ENCODE measurements at places on chromosomes 5 and 9. TPM values are rescaled to one million over a fixed set of nuclear protein-coding genes. Genes with fewer than 3 reads are reported as not detected.

- DNase-seq, result no peak
Measured at GRCh38 chr9:119181561-119181960, 187.7 kb downstream of the BRINP1 start.

DNA sequence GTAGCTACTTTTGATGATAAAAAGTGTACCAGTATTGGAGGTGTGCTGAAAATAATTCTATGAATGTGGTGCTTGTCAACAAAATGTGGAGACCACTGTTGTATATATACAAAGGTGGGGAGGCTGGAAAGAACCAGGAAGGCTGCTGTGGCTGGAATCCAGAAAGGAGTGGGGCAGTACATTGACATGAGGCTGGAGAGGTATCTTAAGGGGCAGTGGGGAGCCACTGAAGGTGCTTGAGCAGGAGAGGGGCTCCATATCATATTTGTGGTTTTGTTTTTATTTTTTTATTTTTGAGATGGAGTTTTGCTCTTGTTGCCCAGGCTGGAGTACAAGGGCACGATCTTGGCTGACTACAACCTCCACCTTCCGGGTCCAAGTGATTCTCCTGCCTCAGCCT is 87.9 kb upstream of the NEURL1B start:
- no peak for DNase-seq

DNA sequence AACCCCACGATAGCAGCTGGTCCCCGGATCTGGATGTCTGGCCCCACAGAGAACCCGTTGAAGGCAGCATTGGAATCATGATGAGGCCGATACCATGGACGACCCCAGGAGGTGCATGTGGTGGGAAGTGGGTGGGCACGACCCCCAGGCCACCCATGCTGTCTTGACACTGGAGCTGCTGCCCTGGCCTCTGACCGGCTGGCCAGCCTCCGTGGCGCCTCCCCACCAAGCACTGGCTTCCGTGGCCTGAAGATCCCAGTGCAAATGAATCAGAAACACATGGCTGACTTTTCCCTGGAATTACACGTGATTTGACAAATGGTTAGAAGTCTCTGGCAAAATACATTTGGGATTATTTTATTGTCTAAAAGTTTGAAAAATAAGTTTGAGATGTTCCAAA is 259.0 kb upstream of the IRX1 start:
- DNase-seq, result no peak

DNA sequence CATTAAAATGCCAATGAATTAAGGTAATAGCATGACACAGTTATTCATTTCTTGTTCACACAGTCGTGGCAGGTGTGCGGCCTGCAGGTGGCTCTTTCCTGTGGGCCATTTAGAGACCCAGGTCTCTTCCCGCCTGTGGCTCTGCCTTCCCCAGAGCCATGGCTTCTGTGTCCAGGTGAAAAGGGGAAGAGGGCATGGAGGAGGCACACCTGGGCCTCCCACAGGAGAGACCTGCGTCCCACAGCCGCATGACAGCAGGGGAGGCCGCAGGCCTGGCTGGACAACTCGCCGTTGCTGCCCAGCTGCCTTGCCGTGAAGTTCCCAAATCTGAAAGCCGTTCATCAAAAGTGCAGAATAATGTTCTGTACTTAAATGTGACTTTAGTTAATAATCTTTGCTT is 14.4 kb upstream of the PLEKHG4B start:
- no peak for DNase-seq

- DNase-seq, result peak; percentile 57
Measured at GRCh38 chr9:9790216-9790872, 822.5 kb downstream of the PTPRD start.

GRCh38 chr9:107269254-107269653 is 13.8 kb upstream of the RAD23B start:
- DNase-seq, result no peak

DNA sequence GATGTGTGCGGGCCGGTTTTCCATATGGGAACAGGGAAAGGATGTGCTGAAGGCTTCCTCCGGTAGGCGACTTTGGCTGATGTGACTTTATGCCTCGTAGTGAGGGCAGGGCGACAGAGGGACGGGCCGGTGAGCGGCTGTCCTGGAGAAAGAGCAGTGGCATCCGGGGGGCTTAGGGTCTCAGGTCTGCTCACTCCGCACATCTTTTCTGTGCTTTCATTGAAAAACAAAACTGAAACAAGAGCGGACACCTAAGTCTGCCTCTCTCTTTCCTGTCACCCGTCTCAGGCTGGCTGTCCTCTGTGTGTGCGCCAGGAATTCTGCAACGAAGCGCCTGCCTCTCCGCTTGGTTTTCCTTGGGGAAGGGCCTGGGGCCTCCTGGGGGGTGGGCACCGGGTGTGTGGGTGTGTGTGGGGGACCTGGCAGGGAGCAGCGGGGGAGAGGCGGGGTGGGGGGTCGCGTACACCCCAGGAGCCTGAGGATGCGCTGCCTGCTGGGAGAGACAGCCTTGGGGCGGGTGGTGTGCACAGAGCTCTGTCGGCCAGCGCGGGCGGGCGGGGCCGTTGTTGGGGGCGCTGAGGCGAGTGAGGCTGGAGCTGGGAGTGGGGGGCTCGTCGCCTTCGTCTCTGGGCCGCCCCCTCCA is 580 bp upstream of the PRRX2 start:
- peak; percentile 32 for DNase-seq

GRCh38 chr9:36031774-36032555 is 4.7 kb upstream of the RECK start:
- DNase-seq, result no peak

DNA sequence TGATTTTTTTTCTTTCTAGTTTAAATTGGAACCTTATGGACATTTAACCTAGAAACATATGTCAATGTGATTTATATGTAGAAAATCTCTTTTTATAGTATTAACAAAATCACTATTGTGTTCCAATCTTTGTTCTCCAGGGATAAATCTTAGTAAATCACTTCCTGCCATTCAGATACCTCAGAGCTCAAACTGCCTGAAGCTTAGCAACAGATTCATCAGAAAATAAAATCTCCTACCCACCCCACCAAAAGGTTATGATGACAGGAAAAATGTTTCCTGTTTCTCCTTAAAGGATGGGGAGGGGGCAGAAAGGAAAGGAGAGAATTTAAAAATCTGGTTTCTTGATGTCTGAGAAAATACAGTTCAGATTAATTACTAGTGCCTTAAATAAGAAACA is 105.0 kb upstream of the TUT7 start:
- no peak for DNase-seq

- no peak for DNase-seq
Measured at GRCh38 chr5:137989419-137989818, 43.5 kb downstream of the FAM13B start.

DNA sequence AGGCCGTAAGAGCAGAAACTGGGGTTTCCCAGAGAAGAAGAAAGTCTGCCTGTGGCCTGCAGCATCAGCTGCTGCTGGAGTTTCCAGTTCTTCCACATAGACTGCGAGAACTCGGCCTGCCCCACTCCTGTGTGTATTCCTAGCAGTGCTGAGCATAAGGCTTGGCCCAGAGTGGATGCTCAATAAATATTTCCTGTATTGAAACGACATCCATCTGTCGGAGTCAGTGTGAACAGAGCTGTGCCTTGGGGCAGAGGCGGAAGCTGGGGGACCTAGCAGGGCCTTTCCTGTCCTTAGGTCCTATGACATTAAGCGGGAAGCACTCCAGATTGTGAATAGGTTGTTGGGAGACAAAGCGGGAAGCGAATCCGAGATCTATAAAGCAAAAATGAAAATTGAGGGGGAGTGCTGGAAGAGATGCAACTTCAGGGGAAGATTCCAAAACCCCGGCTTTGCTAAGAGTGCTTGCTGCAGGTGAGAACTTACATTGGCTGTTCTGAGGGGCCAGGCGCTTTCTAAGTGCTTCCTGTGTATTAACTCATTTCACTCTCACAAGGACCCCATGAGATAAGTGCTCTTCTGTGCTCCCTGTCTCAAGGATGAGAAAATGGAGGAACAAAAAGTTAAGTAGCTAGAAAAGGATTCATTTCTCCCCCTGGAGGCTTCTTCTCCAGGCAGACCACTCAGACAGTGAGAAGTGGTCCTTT is 76.1 kb upstream of the CXCL14 start:
- DNase-seq, result no peak

GRCh38 chr5:98535901-98536300 is 237.6 kb upstream of the RGMB start:
- DNase-seq, result no peak

DNA sequence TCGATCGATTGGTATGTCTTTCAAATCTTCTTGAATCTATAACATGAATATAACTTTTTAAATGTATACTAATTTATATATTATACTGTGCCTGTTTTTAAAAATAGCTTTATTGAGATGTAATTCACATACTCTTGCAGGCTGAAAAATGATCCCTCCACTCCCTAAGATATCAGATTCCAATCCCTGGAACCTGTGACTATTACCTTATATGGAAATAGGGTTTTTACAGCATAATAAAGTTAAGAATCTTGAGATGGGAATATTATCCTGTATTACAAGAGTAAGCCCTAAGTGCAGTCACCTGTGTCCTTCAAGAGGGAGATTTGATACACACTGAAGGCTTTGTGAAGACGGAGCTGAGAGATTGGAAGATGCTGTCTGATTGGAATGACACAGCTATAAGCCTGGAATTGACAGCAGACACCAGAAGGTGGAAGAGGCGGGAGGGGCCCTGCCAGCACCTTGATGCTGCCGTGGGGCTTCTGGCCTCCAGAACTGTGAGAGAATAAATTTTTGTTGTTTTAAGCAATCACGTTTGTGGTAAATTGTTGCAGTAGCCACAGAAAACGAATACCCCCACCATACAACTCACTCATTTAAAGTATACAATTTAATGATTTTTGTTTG is 161.3 kb downstream of the RMI1 start:
- DNase-seq, result peak; percentile 30

DNA sequence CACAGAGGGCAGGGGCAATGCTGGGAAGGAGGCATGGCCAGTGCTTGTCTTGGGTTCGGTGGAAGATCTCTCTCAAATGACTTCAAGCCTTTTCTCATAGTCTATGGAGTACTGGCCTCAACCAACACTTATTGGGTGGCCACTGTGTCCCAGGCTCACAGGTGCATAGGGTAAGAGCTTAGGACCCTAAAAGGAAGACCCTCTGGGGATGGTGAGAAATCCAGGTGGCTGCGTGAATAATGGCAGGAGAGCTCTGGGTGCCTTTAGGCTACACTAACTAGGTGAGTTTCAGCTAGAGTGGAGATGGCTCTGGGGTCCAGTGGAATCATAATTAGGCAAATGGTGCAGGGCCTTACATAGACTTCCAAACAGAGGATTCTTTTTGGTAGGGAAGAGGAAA is 9.9 kb downstream of the STC2 start:
- DNase-seq, result no peak

GRCh38 chr5:174189654-174190541 is 144.4 kb downstream of the NSG2 start:
- peak; percentile 19 for DNase-seq

DNA sequence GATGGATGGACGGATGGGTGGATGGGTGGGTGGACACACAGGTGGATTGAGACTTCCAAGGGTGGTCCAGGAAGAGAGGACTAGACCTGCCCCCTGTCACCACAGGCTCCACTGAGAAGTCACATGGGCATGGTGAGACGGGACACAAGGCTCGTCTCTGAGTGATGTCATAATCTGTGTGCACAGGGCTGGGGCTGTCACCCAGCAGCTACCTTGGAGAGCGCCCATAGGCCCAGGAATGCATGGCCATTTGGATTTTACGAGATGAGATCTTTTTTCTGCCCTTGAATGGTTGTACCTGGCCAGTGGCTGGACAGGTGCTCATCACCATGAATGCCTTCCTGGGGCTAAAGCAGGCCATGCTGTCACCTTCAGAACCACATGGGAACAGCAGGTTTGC is 3.1 kb downstream of the OLFM1 start:
- no peak for DNase-seq

- no peak for DNase-seq
Measured at GRCh38 chr5:142461028-142461590, 136.3 kb upstream of the SPRY4 start.

- no peak for DNase-seq
Measured at GRCh38 chr9:89648247-89649000, 43.6 kb downstream of the GADD45G start.

- DNase-seq, result peak; percentile 72
Measured at GRCh38 chr5:59893429-59894227, at the start of gene PDE4D. PDE4D (minus strand) TSS chr5:59893726.

DNA sequence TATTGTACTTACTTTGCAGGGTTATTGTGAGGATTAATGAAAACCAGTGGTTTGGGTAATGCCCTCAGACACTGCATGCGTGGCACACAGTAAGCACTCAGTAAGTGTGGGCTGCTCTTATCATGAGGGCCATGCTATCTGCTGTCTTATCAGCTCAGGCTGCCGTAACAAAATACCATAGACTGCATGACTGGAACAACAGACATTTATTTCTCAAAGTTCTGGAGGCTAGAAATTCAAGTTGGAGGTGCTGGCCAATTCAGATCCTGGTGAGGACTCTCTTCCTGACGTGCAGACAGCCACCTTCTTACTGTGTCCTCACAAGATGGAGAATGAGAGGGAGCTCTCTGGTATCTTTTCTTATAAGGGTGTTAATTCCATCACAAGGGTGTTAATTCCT is 23.9 kb upstream of the SH3PXD2B start:
- no peak for DNase-seq

FCN1 gene
- not detected for total RNA-seq

UNC5A gene
- total RNA-seq, result 5.6 TPM

RC3H2 gene
- 71.7 TPM for total RNA-seq

PGM5 gene
- not detected for total RNA-seq

VCAN gene
- 152 TPM for total RNA-seq

CAMK4 gene
- 33.7 TPM for total RNA-seq

LCP2 gene
- not detected for total RNA-seq

SNAPC3 gene
- 104 TPM for total RNA-seq

KCNN2 gene
- total RNA-seq, result 2.3 TPM

SVEP1 gene
- total RNA-seq, result 0.10 TPM

SPINK6 gene
- total RNA-seq, result not detected

All from glutamatergic neuron (in vitro differentiated cells).